ENCODE measurements at places on chromosomes 16 and 17.

DNA sequence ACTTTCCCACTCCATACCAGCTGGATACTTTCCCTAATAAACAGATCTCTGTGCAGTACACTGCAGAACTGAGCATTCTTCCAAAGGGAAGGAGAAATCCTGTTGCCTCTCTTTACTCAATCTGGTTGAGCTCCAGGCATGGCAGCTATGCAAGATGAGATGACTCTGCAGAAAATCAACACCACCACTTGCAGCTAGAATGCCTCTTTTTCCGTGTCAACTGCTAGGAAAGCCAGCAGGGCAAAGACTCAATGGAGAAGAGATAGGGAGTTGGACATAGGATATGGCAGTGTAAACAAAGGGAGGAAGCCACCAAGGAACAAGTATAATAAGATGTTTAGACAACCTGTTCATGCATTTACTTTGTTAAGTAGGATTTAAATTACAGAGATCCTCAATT is 40.4 kb upstream of the CORO6 start:
- DNase-seq: no peak

GRCh38 chr17:67686241-67686640 is 31.5 kb upstream of the NOL11 start:
- no peak for DNase-seq

GRCh38 chr17:56389356-56389755 is 204.1 kb upstream of the NOG start:
- DNase-seq: no peak

- peak; percentile 88 for DNase-seq
Measured at GRCh38 chr17:31570951-31571892, 179.7 kb downstream of the RAB11FIP4 start.

DNA sequence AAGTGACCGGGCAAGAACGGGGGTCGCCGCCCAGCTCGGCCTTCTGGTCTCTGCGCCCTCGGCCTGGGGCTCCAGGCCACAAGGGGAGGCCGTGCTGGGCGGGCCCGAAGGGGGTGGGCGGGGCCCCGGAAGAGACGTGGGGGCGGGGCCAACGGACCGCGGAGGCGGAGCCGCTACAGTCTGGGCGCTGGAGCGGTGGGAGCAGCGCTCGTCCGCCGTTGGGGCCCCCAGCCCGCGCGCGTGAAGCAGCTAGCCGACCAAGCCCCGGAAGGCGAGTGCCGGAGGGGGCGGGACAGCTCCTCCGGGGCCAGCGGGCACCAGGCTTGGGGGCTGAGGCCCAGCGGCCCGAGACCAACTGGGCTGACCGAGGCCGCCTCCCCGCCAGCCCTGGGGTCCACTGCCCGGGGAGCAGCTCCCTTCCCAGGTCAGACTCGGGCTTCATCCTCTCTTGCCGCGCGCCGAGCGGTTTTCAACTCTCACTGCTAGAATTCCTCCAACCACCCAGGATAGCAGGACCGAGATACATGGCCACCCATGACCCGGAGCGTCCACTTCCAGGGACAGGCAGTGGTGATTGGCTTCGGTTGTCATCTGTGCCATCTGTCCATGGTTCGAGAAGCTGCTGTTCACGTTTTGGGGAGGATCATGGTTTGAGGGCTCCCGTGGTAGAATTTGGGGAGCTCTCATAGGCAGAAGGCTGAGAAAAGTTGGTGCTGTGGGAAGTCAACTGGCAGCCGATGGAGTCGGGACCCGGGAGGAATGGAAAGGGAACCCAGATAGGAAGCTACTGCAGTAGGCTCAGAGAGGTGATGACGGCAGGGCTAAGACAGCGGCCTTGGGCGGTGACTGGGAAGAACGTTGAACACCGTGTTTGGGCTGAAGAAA is 44.6 kb upstream of the LCMT1 start:
- DNase-seq: peak; percentile 50

DNA sequence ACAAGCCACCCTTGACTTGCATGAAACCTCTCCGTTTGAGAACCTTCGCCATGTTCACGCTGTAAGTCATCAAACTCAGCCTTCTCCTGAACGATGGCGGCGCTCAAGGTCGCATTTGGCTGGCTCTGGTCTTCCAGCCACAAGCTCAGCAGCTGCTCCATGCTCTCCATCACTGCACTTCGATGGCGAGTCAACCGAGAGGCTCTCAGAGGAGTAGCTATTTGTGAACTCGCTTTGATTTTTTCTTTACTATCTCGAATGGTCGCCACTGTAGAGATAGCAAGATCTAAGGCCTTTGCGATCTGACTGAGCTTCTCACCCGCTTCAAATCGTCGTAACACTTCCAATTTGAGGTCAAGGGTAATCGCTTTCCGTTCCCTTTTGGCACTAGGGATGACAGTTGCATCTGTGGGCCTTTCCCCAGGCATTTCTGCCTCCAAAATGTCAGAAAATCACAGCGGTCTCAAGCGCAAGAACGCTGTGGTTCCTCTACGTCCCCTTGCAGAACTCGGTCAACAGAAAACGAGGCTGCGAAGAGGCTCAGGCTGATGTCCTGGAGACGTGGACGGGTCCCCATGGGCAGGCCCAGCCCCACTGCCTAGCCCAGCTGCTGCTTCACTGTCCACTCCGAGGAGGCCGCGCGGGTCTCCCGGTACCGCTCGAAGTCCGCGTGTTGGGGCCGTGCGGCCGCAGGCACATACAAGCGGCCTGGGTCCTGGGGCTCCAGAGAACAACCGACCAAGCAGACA is 23.1 kb downstream of the DEF8 start:
- no peak for DNase-seq

DNA sequence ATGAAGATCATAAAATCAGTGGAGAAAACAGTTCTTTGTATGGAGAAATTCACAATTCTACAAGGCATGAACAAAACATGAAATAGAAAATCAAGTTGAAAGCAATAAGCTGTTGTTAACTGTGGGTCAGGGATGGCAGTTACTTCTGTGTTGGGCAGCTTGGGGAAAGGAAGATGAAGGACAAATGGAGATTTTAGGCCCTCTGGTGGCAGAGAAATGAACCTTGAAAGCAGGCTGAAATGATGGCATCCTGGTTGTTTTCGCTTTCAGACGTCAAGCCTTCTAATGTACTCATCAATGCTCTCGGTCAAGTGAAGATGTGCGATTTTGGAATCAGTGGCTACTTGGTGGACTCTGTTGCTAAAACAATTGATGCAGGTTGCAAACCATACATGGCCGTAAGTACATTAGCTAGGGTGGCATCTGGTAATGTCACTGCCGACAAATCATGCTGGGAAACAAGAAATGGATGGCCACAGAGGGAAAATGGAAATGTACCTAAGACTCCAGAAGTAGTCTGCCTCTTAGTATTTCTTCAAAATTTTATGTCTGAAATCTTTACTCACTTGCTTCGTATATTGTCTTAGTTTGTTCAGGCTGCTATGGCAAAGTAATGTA is 108.9 kb downstream of the MAP2K6 start:
- DNase-seq: peak; percentile 72

- DNase-seq: no peak
Measured at GRCh38 chr16:10852286-10852685, 24.7 kb upstream of the CIITA start.

DNA sequence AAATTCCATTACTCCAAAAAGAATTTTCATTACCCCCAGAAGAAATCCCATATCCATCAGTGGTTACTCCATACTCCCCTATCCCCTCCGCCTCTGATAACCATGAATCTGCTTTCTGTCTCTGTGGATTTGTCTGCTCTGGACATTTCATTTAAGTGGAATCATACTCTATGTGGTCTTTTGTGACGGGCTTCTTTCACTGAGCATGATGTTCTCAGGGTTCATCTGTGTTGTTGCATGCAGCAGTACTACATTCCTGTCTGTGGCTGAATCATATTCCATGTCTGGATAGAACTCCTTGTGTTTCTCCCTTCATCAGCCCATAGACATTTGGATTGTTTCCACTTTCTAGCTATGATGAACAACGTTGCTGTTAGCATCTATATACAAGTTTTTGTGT is 59.5 kb upstream of the IRX3 start:
- no peak for DNase-seq

DNA sequence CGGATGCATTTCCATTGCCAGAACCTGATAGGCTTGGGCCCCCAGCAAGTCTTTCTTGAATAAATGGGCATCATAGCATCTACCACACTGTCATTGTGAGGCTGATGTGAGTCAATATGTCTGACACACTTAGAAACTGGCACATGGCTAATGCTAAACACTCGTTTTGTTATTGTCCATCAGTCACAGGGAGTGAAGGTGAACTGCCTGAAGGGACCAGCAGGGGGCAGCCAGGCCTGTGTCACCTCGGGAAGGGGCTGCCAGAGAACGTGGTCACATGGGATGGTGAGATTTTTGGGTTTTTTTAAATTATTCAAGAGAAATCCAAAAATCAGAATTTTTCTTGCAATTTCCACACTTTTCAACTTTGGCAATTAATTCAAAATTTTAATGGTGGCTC is 831 bp upstream of the RCVRN start:
- DNase-seq: peak; percentile 30

DNA sequence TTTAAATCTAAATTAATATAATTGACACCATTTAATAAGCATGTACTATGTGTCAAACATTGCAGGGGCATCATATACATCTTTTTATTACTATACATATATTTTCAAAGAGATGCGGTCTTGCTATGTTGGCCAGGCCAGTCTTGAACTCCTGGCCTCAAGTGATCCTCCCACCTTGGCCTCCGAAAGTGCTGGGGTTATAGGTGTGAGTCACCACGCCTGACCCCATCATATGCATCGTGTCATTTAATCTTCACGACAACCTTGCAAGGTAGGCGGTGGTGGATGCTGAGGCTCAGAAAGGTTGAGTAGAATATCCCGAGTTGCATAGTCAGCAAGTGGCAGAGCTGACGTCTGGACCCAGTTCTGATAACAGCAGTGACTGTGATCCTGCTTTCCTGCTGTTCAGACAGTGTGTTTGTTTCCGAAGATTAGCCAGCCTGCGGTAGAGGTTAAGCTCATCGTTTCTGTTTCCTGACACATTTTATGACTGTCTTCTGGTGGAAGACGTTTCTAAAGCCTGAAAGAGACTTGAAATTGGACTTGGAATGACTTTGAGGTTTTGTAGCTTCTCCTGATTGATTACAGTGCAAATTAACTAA is 316.6 kb downstream of the SNX29 start:
- no peak for DNase-seq

- no peak for DNase-seq
Measured at GRCh38 chr17:63438092-63439051, 7.7 kb downstream of the CYB561 start.

- no peak for DNase-seq
Measured at GRCh38 chr16:986411-986810, 4.8 kb downstream of the SOX8 start.

- no peak for DNase-seq
Measured at GRCh38 chr16:58500430-58501241, 693 bp downstream of the NDRG4 start.

- no peak for DNase-seq
Measured at GRCh38 chr17:76840443-76840767, 27.8 kb upstream of the MGAT5B start.

- no peak for DNase-seq
Measured at GRCh38 chr17:14330492-14330962, 29.6 kb downstream of the HS3ST3B1 start.

DNA sequence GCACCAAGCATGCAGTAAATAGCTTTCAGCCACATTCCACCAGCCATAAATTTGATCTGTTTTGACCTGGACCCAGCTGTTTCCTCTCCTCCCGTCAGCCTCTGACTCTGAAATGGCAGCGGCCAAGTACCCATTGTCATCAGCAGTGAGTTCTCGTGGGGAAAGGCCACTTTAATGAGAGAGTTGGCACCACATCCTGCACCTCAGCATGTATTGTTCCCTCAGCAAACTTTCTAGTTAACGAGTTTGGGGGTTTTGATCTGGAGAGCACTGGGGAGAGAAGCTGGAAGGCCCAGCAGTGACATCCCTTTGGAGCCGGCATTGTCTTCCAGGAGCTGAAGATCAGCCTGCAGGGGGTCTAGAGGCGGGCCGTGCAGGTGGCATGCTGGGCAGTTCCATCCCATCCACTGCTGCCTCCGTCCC is 84.9 kb downstream of the RPA1 start:
- no peak for DNase-seq

- no peak for DNase-seq
Measured at GRCh38 chr17:48541577-48542113, 3.3 kb downstream of the HOXB2 start.

- DNase-seq: no peak
Measured at GRCh38 chr17:17572010-17572785, 19.3 kb downstream of the PEMT start.

- DNase-seq: no peak
Measured at GRCh38 chr17:37081287-37081686, 132.5 kb downstream of the AATF start.

GRCh38 chr17:19263641-19264051 is 26.5 kb downstream of the EPN2 start:
- peak; percentile 44 for DNase-seq

DNA sequence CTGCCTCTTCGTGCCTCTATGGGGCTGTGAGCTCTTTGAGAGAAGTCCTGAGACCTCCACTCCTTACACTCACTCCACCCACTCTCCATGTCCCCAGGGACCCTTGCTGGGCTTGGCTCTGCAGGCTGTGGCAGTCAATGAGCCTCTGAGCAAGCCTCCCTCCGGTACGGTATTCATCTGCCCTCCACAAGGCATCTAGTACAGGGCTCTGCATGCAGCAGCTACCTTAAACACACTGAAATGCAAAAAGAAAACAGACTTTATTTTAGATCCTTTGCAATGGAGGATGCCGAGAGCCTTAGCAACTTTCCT is 38.9 kb upstream of the SMPD3 start:
- DNase-seq: no peak

DNA sequence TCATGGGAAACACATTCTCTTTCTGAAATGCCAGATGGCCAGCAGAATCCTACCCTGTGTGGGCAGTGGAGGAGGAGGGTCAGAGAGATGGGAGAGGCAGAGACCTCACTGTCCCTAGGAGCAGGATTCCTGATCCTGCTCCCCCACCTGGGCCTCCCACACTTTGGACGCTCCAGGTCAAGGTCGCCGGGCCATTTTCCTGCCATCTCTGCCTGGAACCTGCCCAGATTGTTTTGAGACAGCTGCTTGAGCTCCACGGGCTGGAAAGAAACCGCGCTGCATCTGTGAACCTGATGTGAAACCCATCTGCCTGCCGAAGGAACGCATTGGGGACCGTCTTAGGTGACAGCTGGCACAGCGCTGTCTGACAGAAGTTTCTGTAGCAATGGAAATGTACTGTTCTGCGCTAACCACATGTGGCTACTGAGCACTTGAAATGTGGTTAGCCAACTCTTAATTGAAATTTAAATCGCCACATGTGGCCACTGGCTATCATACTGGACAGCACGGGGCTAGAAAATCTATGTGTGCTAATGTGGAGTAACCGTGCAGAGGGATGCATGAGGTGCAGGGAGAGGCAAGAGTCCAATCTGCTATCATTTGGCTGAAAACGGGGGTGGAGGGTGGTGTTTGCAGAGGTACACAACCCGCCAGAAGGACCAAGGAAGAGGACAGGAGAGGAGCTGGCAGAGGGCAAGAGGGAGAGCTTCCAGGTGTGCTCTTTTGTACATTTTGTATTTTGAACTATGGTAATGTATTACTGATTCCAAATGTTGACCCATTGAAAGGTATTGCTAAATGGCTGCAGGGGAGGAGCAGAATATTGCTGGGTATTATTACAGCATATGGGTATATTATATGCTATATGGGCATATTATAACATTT is 15.4 kb upstream of the NUBP1 start:
- no peak for DNase-seq
